Heart right ventricle (tissue), 16 donors: ENCODE measurements at places on chromosomes 7 and 10. TPM values are rescaled to one million over a fixed set of nuclear protein-coding genes. Genes with fewer than 3 reads are reported as not detected.

SUFU gene
- 4.9 TPM for polyA plus RNA-seq

DRGX gene
- not detected for polyA plus RNA-seq

- no peaks in the 10 kb centered on the region for H3K4me1 ChIP-seq
- H3K4me3 ChIP-seq, result no peak overlapping the region
- H3K27me3 ChIP-seq, result no peaks in the 10 kb centered on the region
- no peak overlapping the region for H3K27ac ChIP-seq
- no peak for DNase-seq
- peaks cover 78% of the 10 kb centered on the region for H3K36me3 ChIP-seq
Observed at GRCh38 chr10:7188456-7189050, 222.3 kb downstream of the SFMBT2 start.

DNA sequence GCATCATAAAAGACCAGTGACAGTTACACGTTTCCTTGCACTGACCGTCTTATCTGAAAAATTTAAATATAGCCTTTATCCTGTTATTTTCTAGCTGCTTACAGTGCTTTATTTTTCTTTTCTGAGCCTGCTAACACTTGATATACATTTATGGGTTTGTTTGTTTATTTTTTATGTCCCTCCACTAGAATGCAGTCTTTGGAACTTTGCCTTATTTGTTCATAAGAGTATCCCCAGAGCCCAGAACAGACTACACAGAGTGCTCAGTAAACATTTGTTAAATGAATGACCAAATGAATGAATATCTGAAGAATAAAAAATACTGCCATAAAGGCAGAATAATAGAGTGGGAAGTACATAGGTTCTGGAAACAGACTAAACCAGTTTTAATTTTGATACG lies 202.3 kb upstream of the LRRN3 start:
- no peaks in the 10 kb centered on the region for H3K27me3 ChIP-seq
- no peak overlapping the region for H3K27ac ChIP-seq
- no peaks in the 10 kb centered on the region for H3K4me1 ChIP-seq
- no peaks in the 10 kb centered on the region for H3K36me3 ChIP-seq

- H3K36me3 ChIP-seq, result no peaks in the 10 kb centered on the region
- H3K27me3 ChIP-seq, result no peaks in the 10 kb centered on the region
- H3K27ac ChIP-seq, result no peak overlapping the region
Observed at GRCh38 chr7:3243680-3244079, 57.4 kb upstream of the SDK1 start.

DNA sequence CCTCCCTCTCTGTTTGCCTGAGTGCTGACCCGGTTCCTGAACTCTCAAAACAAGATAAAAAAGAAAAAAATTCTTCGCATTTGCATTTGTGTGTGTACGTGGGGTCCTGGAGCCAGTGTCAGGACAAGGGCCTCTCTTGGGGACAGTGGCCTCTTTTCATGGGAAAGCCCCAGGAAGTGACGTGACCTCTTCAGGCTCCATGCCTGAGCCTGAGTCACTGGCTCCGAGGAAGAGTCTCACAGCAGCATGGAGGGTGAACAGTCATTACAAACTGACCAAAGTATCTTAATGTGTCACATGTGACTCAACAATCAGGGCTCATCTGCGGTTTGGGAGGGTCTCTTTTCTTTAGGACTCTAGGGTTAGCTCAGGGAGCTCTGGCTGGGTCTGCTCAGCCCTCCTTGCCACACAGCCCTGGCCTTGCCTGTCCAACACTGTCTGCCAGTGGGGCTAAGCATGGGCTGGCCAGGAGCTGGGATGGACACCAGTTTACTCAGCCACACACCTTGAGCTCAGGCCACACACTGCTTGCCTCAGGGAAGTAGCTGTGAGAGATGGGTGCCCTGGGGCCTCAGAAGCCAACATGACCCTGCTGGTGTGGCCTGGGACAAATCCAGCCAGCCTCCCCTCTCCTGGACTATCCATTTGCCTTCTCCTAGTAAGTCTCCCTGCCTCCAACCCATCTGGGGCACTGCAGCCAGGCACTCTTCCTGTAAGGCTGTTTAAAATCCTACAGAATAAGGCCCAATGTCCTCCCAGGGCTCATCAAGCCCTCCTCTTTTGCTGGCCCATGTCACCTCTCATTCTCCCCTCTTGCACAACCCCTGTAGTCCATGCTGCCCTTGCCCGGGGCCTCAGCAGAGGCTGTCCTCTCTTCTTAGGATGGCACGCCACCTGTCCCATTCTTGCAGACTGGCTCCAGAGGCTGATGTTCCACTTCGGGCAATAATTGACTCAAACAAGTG lies 10.5 kb downstream of the TMEM273 start:
- peak; percentile 60 for DNase-seq
- H3K36me3 ChIP-seq, result no peaks in the 10 kb centered on the region
- no peak overlapping the region for H3K4me3 ChIP-seq
- no peaks in the 10 kb centered on the region for H3K27me3 ChIP-seq

- no peak overlapping the region for H3K4me3 ChIP-seq
- DNase-seq, result no peak
- H3K27me3 ChIP-seq, result no peaks in the 10 kb centered on the region
Observed at GRCh38 chr10:33183655-33184054, 150.8 kb downstream of the NRP1 start.
